ENCODE measurements at places on chromosomes 13 and 19.

DNA sequence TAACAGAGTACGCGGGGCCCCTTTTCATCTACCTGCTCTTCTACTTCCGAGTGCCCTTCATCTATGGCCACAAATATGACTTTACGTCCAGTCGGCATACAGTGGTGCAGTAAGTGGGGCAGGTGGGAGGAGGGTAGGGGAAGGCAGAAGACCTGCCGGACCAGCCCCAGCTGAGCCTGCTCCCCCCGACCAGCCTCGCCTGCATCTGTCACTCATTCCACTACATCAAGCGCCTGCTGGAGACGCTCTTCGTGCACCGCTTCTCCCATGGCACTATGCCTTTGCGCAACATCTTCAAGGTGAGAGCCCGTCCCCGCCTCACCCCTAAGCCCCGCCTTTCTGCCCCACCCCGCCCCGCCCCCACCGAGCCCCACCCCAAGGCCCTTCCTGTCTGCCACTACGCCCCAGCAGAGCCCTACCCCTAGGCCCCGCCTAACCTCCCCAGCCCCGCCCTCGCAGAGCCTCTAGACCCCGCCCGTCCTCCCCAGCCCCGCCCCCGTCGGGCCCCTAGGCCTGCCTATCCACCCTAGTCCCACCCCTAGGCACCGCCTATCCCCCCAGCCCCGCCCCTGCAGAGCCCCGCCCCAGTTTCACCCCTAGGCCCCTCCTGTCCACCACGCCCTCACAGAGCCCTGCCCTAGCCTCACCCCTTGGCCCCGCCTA lies 7.7 kb downstream of the NDUFB7 start:
- peak; percentile 90 for DNase-seq

- DNase-seq: no peak
Measured at GRCh38 chr13:103203735-103204330, 137.6 kb upstream of the SLC10A2 start.

GRCh38 chr19:3276341-3276799 lies 51.9 kb downstream of the CELF5 start:
- peak; percentile 67 for DNase-seq

- no peak for DNase-seq
Measured at GRCh38 chr19:20278342-20278741, 111.3 kb downstream of the ZNF486 start.

GRCh38 chr19:55173714-55174409 lies 6.2 kb downstream of the SYT5 start:
- DNase-seq: peak; percentile 83

GRCh38 chr13:50011461-50011860 lies 3.8 kb upstream of the KCNRG start:
- DNase-seq: no peak

GRCh38 chr19:33497131-33497777 lies 24.3 kb downstream of the PEPD start:
- DNase-seq: no peak

DNA sequence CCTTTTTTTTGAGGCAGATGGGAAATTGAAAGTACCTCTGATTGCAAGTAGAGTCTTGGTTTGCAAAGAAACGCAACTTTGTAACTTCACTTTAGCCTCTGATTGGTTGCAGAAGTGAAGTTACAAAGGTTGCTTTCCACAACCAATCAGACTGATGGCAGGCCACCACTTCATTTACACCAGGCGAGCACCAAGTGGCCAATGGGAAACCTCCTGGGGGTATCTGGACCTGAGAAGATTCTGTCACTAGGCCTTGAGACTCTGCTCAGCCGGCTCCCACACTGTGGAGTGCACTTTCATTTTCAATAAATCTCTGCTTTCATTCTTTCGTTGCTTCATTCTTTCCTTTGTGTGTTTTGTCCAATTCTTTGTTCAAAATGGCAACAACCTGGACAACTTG lies 19.1 kb downstream of the PEPD start:
- no peak for DNase-seq

GRCh38 chr13:114131583-114132418 lies 622 bp downstream of the RASA3 start:
- DNase-seq: peak; percentile 47

DNA sequence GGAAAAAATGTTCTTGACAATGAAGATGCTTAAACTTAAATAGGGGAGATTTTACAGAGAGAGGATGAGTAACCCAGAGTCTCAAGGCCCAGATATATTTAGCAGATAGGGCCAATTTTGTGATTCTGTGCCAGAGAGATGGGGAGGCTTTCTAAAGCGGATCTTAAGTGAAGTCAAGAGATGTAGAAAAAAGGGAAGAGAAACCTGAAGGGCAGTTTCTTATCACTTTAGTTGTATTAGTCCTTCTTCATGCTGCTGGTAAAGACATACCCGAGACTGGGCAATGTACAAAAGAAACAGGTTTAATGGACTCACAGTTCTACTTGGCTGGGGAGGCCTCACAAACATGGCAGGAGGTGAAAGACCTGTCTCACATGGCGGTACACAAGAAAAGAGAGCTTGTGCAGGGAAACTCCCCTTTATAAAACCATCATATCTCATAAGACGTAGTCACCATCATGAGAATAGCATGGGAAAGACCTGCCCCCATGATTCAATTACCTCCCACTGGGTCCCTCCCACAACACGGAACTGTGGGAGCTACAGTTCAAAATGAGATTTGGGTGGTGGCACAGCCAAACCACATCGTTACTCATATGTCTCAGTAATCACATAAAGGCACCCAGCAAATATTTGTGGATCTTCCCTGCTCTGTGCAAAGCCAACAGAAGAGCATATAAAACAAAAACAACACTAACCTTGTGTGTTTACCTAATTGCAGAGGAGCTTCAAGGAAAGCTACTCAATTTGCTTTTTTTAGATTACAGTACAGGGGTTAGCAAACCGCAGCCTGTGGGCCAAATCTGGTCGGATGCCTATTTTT lies 102.6 kb upstream of the MYCBP2 start:
- peak; percentile 62 for DNase-seq

GRCh38 chr19:44707794-44708193 lies 8.8 kb downstream of the CEACAM16 start:
- no peak for DNase-seq

- no peak for DNase-seq
Measured at GRCh38 chr13:40618581-40619478, 47.6 kb downstream of the FOXO1 start.

DNA sequence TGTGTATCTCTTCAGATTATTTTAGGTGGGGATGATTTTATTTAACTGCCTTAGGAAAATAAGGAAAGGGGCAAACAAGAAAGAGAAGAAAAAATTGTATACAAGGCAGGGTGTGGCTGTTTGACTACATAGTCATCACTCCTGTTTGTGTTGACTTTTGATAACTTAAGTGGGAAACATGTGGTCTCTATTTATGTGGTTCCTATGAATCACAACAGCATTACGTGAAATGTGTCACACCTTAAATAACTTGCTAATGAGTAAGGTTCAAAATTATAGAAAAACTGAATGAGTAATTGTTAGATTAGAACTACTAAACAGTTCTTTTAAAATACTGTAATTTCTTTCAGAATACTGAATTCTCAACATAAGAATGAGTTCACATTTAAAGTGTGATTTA lies 69.3 kb downstream of the LMO7 start:
- DNase-seq: no peak

- DNase-seq: no peak
Measured at GRCh38 chr19:2251106-2252054, 2.3 kb downstream of the AMH start.
